ENCODE measurements at places on chromosomes 2 and 18.

DNA sequence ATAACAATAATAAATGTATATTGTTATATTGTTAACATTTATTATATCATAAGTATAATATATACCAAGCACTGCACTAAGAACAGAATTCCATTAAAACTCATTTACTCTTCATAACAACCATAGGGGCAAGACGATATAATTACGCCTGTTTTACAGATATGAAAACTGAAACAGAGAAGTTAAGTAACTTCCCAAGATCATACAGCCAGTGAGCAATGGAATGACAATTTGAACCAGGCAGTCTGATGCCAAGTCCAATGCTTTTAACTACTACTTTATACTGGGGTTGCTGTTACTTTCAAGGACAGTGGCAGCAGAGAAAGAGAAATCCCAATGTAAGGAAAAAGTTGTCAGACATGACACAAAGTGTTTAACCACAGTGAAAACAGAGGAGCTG, 338.8 kb upstream of the ID2 start:
- no peak for DNase-seq

DNA sequence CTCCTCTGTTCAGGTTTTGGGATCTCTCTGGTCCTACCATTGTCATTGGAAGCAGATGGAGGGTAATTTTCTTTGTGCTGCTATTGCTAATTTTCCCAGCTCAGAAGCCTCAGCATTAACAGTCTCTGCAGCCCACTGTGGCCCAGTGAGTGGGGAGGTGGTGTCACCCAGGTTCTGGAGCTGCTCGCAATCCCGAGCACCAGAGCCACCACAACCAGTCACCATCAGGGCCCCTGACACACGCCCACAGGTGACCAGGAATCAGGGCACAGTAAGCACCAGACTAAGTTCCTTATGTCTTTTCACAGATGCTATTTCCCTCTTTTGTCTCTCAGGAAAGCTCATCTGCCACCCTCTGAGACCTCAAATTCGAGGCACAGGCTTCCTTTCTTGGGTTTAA, 87.9 kb downstream of the SEPTIN10 start:
- no peak for DNase-seq

- no peak for DNase-seq
Measured at GRCh38 chr2:95734976-95735890, 143.4 kb downstream of the TRIM43 start.

DNA sequence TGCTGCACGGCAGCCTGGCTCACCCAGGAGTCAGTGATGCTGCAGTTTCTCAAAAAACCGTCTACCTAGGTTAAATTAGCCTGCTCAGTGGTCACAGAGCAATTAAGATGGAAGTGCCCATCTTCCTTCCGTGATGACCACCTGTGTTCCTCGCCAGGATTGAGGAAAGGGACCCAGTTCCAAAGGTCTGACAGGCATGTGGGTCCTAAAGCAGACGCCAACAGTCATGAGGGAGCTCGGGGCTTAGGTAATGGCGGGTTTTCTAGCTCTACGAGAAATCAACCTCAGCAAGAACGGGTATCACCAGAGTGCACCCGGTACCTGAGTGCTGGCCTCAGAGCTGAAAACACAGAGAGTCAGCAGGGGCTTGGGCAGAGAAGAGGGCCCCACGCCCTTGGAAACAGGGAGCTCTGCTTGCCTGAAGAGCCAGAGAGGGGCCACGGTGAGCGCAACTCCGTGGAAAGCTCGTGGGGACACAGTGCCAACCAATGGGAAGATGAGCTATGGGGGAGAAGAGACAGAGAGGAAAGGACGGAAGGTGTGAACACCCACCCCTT, 34.3 kb upstream of the DNMT3A start:
- DNase-seq: no peak

- DNase-seq: no peak
Measured at GRCh38 chr18:48833701-48834412, 116.9 kb downstream of the SMAD7 start.

- DNase-seq: no peak
Measured at GRCh38 chr2:2173633-2174032, 157.4 kb downstream of the MYT1L start.

DNA sequence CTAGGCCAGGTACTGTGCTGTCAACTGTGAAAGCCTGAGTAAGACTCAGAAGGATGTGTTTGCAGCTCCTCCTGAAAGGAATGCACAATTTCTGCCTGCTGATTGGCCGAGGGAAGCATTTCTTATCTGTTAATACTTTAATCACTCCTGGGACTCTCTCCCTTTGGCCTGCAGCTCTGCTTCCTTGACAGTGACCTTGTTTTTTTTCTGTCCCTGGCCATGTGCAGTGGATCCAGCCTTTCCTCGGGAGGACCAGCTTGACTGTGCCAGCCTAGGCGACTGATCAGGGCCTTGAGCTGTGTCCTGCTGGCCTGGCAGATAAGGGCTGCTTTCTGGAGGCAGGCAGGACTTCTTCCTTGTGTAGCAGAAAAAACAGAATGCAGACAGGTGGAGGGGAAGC, 10.0 kb downstream of the RNF144A start:
- no peak for DNase-seq

- DNase-seq: no peak
Measured at GRCh38 chr2:156727867-156728266, 291.7 kb downstream of the GPD2 start.

DNA sequence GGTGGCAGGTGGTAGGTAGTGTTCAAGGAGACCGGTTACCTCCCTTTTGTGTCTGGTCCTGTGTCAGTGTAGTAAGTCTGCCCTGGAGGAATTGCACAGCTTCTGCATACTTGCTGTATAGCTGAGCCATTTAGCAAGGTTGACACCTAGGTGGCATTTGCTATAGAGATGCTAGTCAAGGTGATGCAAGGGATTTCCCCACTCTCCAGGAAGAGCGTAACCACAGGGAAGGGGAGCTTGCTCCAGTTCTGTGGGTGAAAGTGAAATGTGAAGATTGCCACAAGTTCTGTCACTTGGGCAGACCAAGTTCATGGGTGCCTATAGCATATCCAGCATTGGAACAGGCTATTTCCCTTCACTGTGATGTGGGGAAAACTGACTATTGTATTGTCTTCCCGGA, 28.1 kb downstream of the NAT8 start:
- DNase-seq: no peak

- DNase-seq: no peak
Measured at GRCh38 chr2:236010920-236011685, 157.1 kb downstream of the GBX2 start.

DNA sequence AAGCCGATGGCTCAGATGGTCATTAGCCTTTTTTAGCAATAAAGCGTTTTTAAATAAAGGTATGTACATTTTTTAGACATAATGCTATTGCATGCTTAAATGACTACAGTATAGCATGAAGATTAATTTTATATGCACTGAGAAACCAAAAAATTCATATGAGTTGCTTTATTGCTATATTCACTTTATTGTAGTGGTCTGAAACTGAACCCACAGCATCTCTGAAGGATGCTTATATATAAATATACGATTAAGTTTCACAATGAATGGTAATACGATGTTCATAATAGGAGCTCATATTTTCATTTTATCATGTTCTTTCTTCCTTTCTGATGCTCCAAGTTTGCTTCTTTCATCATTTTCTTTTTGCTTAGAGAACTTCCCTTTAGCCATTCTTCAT, 132.8 kb downstream of the DNAH6 start:
- DNase-seq: no peak

- DNase-seq: no peak
Measured at GRCh38 chr2:143633419-143633818, 504.2 kb downstream of the ARHGAP15 start.

- DNase-seq: no peak
Measured at GRCh38 chr2:205324355-205324754, 357.9 kb upstream of the NRP2 start.

- no peak for DNase-seq
Measured at GRCh38 chr2:237451643-237452469, 35.2 kb upstream of the MLPH start.

- DNase-seq: no peak
Measured at GRCh38 chr2:241256168-241256545, 59.3 kb downstream of the HDLBP start.

DNA sequence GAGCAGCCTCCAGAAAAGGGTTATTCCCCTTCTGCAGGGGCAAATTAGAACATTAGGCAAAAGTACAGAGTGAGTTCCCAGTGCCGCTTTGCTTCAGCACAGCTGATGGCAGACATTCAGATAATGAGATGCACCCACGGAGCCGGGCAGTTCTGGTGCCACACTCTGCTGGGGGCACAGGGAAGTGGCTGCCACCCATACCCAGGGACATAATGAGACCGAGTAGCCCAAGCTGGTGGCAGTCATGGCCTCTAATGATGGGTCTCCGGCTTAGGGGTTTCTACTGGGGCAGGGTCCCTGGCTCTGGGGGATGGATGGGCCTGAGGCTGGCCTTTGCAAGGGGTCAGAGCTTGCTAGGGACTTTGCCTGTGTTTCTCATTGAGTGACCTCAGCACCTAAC, 26.2 kb downstream of the GLI2 start:
- no peak for DNase-seq

DNA sequence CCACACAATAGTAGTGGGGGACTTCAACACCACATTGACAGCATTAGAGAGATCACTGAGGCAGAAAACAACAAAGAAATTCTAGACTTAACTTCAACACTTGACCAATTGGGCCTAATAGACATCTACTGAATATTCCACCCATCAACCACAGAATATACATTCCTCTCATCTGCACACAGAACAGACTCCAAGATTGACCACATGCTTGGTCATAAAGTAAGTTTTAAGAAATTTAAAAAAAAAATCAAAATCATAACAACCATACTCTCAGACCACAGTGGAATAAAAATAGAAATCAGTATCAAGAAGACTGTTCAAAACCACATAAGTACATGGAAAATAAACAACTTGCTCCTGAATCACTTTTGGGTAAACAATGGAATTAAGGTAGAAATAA, 9.0 kb upstream of the FLACC1 start:
- no peak for DNase-seq

DNA sequence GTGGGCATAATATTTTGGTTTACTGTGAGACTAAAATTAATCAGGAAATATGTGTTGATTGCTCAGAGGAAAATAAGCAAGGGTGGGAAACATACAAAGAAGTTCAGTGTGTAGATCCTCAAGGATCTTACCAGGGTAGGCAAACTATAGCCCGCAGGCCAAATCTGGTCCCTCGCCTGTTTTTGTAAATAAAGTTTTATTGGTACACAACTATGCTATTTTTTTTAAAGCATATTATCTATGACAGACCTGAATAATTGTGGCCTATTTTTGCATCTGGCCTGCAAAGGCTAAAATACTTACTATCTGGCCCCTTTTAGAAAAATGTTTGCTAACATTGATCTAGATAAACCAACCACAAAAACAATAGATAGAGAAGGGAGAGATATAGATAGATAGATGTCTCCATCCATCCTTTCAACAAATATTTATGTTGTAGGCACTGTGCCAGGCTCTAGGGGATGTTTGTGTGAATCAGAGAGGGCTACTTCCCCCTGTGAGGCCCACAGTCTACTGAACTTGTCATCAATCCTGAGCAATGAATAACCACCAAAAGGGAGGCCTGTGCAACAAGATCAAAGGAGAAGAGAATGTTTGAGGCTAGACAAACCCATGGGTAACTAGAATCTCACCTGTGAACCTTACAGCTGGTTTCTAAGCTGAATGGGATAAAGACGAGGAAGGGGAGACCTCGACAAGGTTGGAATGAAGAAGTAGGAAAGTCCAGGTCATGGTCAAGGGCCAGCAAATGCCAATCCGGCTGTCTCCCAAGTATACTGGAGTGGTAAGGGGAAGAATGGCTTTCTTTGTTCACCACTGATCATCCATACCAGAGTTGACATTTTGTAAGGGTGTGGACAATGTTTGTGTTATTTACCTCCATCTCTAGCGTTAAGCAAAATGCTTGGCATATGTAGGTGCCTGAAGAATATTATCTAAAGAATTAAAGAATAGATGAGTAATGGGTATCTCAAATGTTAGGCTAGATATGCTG, 23.6 kb downstream of the ALPK2 start:
- no peak for DNase-seq

Data from COR-L47 (cell line).